ENCODE measurements at places on chromosomes 11 and 22. TPM values are rescaled to one million over a fixed set of nuclear protein-coding genes. Genes with fewer than 3 reads are reported as not detected.

- DNase-seq = no peak
- H3K27me3 ChIP-seq = no peaks in the 10 kb centered on the region
- 0 out of 2 replicates have a peak, but pooled peaks cover 4% of the 10 kb centered on the region for H3K4me1 ChIP-seq
- no peak overlapping the region for H3K4me3 ChIP-seq
- no peak overlapping the region for H3K27ac ChIP-seq
These were observed 10.4 kb upstream of the C22orf39 start for GRCh38 chr22:19457828-19458428.

DNA sequence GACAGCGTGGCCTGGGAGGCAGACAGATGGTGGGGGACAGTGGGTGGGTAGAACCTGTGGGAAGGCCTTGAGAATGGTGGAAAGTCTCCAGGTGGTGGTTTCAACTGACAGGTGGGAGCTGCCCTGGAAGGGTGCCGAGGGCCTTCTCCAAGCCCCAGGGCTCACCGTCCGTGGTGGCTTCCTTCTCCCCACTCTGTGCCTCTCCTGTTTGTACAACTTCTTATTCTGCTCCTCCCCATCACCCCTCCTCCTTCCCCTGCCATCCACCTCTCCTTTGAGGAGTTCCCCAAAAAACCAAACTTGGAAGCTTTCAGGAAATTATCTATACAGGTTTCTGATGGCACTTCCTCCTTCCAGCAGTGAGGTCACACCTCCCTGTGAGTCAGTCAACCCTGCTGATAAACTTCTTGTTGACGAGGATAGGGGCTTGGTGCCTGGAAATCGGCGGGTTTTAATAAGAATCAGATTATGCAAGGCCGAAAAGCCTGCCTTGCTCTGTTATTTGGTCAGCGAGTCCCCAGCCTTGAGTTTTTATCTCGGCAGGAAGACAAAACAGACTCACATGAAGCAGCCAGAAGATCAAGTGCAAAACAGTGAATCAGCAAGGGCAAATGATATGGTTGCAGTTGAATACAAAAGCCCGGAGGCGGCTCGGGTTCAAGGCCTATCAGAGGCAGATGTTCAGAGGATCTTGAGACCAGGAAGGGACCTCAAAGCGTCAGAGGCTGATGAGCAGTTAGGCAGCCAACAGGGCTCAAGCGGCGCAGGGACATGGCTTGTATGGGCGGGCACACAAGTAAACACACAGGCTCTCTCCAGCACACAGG is 9.5 kb upstream of the ST3GAL4 start:
- peaks cover 22% of the 10 kb centered on the region for H3K36me3 ChIP-seq
- H3K4me1 ChIP-seq = peaks cover 45% of the 10 kb centered on the region
- DNase-seq = no peak
- H3K4me3 ChIP-seq = no peak overlapping the region

- peaks cover 3% of the 10 kb centered on the region for H3K27me3 ChIP-seq
- H3K36me3 ChIP-seq = no peaks in the 10 kb centered on the region
- no peak overlapping the region for H3K4me3 ChIP-seq
- no peak overlapping the region for H3K27ac ChIP-seq
- H3K4me1 ChIP-seq = peaks cover 30% of the 10 kb centered on the region
These were observed 74.0 kb downstream of the ADAMTS15 start for GRCh38 chr11:130522284-130522961.

KDM4E gene
- total RNA-seq = not detected

KLHL35 gene
- total RNA-seq = 0.22 TPM

RIBC2 gene
- 2.4 TPM for total RNA-seq

GRCh38 chr11:69913591-69914285 is 94.5 kb upstream of the FGF3 start:
- peaks cover 30% of the 10 kb centered on the region for H3K27me3 ChIP-seq
- no peaks in the 10 kb centered on the region for H3K36me3 ChIP-seq
- H3K4me1 ChIP-seq = 0 out of 2 replicates have a peak, but pooled peaks cover 3% of the 10 kb centered on the region
- peak; percentile 2 for DNase-seq
- H3K4me3 ChIP-seq = no peak overlapping the region

- peak overlapping the region; percentile 31 for H3K27ac ChIP-seq
- no peak overlapping the region for H3K4me3 ChIP-seq
- peaks cover 29% of the 10 kb centered on the region for H3K4me1 ChIP-seq
These were observed 407.4 kb downstream of the LARGE1 start for GRCh38 chr22:33512908-33513307.

GRCh38 chr11:113773092-113773415 is 438 bp downstream of the ZW10 start:
- H3K27me3 ChIP-seq = peaks cover 15% of the 10 kb centered on the region
- peak overlapping the region; percentile 100 for H3K4me3 ChIP-seq
- peaks cover 10% of the 10 kb centered on the region for H3K4me1 ChIP-seq
- H3K36me3 ChIP-seq = peaks cover 11% of the 10 kb centered on the region
- peak; percentile 23 for DNase-seq
- peak overlapping the region; percentile 90 for H3K27ac ChIP-seq

GRCh38 chr11:78560826-78561484 is 13.7 kb downstream of the NARS2 start:
- no peak overlapping the region for H3K4me3 ChIP-seq
- no peak for DNase-seq
- peaks cover 25% of the 10 kb centered on the region for H3K36me3 ChIP-seq
- no peaks in the 10 kb centered on the region for H3K27me3 ChIP-seq

DNA sequence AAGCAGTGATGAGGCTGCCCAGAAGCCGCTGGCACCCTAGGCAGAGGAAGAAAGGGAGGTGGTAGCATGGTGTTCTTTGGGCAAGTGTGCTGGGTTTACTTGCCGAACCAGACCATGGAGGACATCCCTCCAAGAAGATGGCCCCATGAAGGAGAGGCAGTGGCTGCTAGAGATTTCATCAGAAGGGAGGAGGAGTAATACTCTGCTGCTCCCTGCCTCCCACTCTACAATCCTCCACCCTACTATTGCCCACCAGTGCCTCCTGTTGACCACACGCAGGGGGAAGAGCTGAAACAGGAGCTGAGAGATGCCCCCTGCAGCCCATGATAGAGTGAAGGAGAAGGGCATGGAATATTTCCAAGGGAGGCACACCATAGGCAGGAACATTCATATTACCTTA is 51.0 kb upstream of the PRSS23 start:
- H3K4me1 ChIP-seq = no peaks in the 10 kb centered on the region
- H3K27ac ChIP-seq = no peak overlapping the region
- no peak overlapping the region for H3K4me3 ChIP-seq

- peaks cover 4% of the 10 kb centered on the region for H3K4me1 ChIP-seq
- H3K27ac ChIP-seq = no peak overlapping the region
- DNase-seq = peak; percentile 42
- peaks cover 3% of the 10 kb centered on the region for H3K27me3 ChIP-seq
- no peaks in the 10 kb centered on the region for H3K36me3 ChIP-seq
These were observed 489.6 kb downstream of the MN1 start for GRCh38 chr22:27311698-27312550.

GRCh38 chr11:71451596-71452198 is 1.3 kb upstream of the NADSYN1 start:
- peak overlapping the region; percentile 88 for H3K4me3 ChIP-seq
- H3K27me3 ChIP-seq = no peaks in the 10 kb centered on the region
- peaks cover 24% of the 10 kb centered on the region for H3K36me3 ChIP-seq
- DNase-seq = peak; percentile 62
- H3K4me1 ChIP-seq = peaks cover 43% of the 10 kb centered on the region

- no peak overlapping the region for H3K4me3 ChIP-seq
- peaks cover 49% of the 10 kb centered on the region for H3K36me3 ChIP-seq
- H3K4me1 ChIP-seq = no peaks in the 10 kb centered on the region
- no peak overlapping the region for H3K27ac ChIP-seq
These were observed 26.8 kb downstream of the CTR9 start for GRCh38 chr11:10777806-10778205.

GPR83 gene
- 0.48 TPM for total RNA-seq

DNA sequence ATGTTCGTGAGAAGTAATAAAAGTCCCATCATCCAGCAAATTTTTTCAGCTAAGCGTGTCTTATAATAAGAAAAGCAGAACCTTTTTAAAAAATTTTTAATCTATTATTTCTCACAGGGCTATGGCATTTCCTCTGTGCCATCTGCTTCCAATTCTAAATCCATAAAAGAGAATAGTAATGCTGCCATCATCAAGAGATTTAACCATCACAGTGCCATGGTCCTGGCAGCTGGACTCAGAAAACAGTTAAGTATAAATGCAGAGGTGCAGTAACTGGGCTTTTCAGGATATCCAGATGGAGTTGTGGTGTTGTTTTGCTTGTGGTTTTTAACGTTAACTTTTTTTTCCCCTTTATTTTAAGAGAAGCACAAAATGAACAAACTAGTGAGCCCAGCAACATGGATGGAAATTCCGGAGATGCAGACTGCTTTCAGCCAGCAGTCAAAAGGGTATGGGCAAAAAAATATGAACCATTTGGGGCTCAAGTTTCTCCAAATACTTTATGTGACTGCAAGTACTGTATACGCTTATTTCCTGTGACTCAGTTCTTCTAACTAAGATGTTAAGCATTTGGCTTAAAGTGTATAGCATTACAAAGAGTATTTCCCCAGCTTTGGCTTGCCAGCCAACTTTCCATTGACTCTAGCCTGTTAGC is 25.2 kb downstream of the GTF2H1 start:
- no peaks in the 10 kb centered on the region for H3K4me1 ChIP-seq
- peaks cover 30% of the 10 kb centered on the region for H3K36me3 ChIP-seq
- no peak overlapping the region for H3K4me3 ChIP-seq
- no peaks in the 10 kb centered on the region for H3K27me3 ChIP-seq
- DNase-seq = no peak
- H3K27ac ChIP-seq = no peak overlapping the region

Data from WTC11 (cell line).